ENCODE measurements at places on chromosomes 7 and 10.
A peak's percentile ranks its signal among the peaks of the same experiment; 100 is the strongest.

GRCh38 chr7:37942934-37943610 lies 22.6 kb downstream of the EPDR1 start:
- no peak for DNase-seq

DNA sequence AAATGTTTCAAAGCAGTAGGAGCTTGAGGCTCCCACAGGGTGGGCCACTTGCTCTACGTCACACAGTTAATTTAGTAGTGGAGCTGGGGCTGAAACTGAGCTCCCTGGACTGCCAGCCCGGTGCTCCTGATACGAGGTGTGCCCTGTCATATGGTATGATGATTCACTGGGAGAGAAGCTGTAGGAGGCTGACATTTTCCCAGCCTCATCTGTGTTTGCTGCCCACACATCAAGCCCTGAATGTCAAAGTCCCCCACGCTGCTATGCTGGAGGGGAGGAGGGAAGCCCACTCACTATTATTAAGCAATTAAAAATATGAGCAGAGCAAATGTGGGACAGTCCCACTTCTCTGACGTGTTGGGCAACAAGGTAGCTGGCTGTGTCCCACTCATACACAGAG lies 81.2 kb upstream of the SORCS3 start:
- DNase-seq = no peak

GRCh38 chr7:45891462-45892402 lies 3.4 kb downstream of the IGFBP1 start:
- DNase-seq = no peak

DNA sequence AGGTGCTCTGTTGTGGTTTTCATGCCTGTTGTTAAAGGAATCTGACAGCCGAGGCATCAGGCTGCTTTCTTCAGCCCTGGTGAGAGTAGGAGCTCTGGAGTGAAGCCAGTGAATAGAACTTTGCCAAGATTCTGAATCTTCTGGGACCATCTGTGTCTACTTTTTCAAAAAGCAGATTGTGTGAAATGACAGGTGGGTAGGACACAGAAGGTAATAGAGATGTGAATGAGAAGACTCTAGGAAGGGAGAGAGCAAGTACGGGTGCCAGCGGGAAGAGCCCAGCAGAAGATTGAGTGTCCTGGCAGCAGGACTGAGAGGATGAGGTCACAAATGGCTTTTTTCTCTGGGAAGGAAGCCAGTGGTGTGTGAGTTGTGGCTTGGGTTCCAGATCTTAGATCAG lies 429.2 kb downstream of the SDK1 start:
- no peak for DNase-seq

GRCh38 chr7:94559972-94560371 lies 50.4 kb downstream of the CASD1 start:
- DNase-seq = no peak

DNA sequence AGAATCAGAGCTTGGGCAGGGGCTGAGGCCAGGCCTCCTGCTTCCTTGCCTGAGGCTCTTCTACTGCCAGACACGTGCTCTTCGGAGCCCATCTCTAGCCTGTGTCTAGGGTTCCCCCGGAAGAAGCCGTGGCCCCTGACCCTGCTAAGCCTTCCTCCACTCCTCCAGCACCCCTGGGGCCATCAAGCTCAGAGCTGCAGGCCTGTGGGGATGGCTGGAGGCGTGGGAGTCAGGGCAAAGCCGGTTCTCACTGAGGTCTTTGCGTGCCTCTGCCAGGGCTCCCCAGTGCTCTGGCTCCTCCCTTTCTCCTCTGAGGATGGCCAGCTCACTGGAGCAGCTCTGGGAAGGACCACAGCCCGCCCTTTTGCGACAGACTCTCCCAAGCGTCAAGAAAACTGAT lies 34.4 kb downstream of the GHRHR start:
- no peak for DNase-seq

DNA sequence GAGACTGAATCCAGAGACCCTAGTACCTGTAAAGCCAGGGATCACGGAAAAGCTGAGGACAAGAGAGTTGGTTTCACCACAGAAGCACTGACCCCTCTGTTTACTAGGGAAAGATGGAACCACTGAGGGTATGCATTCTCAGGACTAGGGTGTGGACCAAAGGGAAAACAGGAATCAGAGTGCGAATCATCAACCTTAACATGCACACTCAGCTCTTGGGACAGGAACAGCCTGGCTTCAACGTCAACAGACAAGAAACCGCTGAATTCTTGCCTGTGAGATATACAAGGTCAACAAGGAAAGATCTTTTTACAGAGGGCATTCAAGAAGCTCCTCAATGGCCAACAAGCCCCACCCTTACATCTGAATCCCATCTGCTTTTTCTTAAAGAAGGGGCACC lies 14.9 kb downstream of the TNRC18 start:
- DNase-seq = peak; percentile 71

GRCh38 chr7:124784879-124785818 lies 19.6 kb upstream of the GPR37 start:
- peak; percentile 54 for DNase-seq

DNA sequence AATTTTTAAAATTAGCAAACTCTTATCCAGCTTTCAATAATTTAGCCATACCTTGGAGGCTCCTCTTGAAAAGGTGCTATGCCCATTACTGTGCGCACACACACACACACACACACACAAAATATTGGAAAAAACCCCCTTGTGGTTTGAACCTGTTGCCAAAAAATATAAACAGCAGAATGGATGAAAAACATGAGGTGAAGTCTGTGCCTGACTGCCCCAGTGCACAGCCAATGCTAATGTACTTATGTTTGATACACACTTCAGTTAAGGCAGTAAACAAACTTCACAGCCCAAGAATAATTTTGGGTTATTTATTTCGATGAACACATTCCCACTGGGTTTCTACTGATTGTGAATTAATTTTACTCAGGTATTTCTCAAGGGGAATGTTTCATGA lies 113.2 kb upstream of the SEM1 start:
- no peak for DNase-seq

GRCh38 chr7:30465046-30465810 lies 13.4 kb downstream of the NOD1 start:
- no peak for DNase-seq

DNA sequence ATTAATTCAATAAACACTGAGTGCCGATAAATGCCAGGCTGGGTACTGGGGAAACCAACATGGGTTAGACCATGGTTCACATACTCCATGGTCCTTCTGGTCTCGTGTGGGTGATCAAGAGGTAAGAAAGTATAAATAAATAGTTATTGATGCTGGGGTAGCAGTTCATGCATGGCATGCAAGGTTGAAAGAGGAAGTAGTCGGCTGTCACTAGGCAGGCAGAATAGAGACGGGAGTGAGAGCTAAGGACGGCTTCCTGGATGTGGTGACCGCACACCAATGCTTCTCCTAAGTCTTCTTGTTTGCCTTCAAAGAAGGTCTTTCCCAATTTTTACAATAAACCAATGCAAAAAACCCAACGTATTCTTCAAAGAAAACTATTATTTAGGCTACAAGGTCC lies 208.6 kb downstream of the ADAM12 start:
- DNase-seq = no peak

GRCh38 chr10:83917537-83918506 lies 221.5 kb upstream of the GHITM start:
- peak; percentile 5 for DNase-seq

DNA sequence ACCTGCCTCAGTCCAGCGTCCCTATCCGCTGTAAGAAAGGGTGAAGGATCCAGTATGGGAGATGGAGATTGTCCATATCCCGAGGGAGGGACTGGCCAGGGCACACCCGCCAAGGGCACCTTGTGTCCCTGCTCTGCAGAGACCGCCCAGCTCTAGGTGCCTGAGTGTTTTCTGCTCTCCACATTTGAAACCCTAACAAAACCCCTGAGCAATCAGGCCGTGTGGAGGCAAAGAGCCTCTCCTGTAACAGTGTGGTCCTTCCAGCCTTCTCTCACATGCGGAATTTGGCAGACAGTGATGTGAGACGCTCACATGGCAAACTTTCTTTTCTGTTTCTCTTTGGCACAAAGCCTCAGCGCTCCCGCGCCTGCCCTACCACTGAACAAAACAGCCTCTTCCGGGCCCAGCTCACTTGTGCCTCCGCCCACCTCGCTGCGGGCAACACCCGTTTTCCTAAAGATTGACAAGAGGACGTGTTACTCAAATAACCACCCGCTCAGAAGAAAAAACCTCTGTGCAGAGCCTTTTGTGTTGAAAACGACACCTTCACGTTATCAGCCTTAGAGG lies 514.8 kb downstream of the DNAJB6 start:
- DNase-seq = peak; percentile 24

Data from fibroblast of skin of scalp (primary cell).